ENCODE measurements at places on chromosomes 4 and X. TPM values are rescaled to one million over a fixed set of nuclear protein-coding genes. Genes with fewer than 3 reads are reported as not detected.

GRCh38 chr4:73404457-73404856, 370 bp downstream of the ALB start:
- DNase-seq = no peak

GRCh38 chrX:15998350-15998749, 125.0 kb upstream of the GRPR start:
- no peak for DNase-seq

- peak; percentile 27 for DNase-seq
Measured at GRCh38 chrX:124388562-124388961, 42.2 kb downstream of the SH2D1A start.

ZNF711 gene
- 0.86 TPM for total RNA-seq
